ENCODE measurements at places on chromosomes 1 and 21. TPM values are rescaled to one million over a fixed set of nuclear protein-coding genes. Genes with fewer than 3 reads are reported as not detected.

The GJB3 gene
- not detected for total RNA-seq

The MYCBP gene
- 0.64 TPM for total RNA-seq

The IL12RB2 gene
- total RNA-seq, result not detected

The C1QC gene
- 350 TPM for total RNA-seq

The LRRC3 gene
- 2.2 TPM for total RNA-seq

DNA sequence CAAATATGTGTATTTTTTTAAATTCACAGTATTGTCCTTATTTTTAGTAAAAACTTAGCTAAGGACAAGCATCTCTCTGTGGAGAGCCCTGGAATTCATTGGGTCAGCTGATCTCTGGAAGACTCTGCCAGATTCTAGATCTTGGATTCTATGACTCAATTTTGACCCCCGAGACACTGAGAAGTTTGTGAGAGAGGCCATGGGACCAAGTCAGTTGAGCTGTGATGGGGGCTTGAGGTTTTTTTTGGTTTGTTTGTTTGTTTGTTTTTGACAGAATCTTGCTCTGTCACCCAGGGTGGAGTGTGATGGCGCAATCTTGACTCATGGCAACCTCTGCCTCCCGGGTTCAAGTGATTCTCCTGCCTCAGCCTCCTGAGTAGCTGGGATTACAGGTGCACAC, 13.5 kb downstream of the SHISA4 start:
- H3K4me1 ChIP-seq, result peaks cover 74% of the 10 kb centered on the region
- H3K27me3 ChIP-seq, result no peaks in the 10 kb centered on the region
- no peak overlapping the region for H3K4me3 ChIP-seq
- H3K36me3 ChIP-seq, result peaks cover 36% of the 10 kb centered on the region

DNA sequence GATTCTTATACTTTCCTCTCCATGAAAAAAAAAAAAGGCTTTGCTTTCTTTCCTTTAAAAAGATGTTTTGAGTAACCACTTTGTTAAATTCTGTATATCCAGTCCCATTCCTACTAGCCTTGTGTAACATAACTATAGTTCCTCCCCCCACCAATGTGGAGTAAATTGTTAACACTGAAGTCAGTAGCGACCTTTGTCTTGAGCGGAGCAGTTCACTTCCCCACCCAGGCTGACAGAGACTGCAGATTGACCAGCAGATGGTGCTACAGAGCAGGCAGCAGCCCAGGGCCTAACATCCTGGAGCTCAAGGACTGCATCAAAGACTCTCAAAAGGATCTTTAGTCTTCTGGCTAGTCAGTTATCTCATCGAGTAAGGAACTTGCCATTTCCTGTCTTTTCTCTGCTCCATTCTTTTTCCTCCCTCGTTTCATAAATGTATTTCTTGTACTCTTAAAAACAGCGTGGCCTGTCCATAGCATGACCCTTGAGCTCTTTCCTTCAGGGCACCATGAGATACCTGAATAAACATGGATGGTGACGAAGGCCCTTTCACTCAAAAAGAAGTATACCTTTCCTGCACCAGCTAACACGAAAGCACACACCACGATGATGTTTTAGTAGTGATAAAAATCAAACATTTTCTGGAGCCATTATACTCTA, 503.5 kb upstream of the PKN2 start:
- H3K36me3 ChIP-seq, result no peaks in the 10 kb centered on the region
- H3K27me3 ChIP-seq, result no peaks in the 10 kb centered on the region
- no peaks in the 10 kb centered on the region for H3K4me1 ChIP-seq
- peak; percentile 74 for DNase-seq

DNA sequence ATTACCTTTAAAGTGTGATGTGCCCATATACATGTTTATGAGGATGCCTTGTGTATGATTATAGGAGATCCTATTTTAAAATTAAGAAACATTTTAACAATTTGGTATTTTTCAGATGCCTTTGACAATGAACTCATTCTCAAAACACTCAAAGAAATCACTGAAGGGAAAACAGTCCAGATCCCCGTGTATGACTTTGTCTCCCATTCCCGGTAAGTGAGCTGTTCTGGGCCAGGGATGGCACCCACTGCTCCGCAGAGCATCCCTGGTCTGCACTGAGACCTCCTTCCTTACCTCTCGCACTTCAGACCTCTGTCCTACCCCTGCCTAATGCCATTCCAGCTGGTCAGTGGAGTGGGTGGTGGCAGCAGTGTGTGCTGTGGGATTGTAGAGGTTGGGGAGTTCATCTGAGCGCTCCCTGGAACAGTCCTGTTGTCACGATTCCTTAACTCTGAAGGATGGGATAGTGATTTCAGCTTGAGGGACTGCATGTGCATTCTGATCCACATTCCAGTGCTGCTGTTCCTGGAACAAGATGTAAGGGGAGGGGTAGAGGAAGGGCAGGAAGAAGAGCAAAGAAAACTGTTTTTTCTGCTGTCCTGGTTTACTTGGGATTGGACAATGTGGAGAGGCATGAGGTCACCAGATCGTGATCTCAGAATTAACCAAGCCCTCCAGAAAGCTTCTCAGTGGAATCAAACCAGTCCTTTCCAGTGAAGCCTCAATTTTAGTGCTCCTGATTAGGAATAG, 63.9 kb downstream of the UCK2 start:
- H3K4me3 ChIP-seq, result no peak overlapping the region
- no peaks in the 10 kb centered on the region for H3K4me1 ChIP-seq
- no peak for DNase-seq
- no peaks in the 10 kb centered on the region for H3K27me3 ChIP-seq

GRCh38 chr1:22044690-22045420, 7.7 kb upstream of the CDC42 start:
- no peak for DNase-seq
- H3K27ac ChIP-seq, result no peak overlapping the region
- H3K4me1 ChIP-seq, result no peaks in the 10 kb centered on the region
- no peak overlapping the region for H3K4me3 ChIP-seq
- H3K36me3 ChIP-seq, result no peaks in the 10 kb centered on the region

DNA sequence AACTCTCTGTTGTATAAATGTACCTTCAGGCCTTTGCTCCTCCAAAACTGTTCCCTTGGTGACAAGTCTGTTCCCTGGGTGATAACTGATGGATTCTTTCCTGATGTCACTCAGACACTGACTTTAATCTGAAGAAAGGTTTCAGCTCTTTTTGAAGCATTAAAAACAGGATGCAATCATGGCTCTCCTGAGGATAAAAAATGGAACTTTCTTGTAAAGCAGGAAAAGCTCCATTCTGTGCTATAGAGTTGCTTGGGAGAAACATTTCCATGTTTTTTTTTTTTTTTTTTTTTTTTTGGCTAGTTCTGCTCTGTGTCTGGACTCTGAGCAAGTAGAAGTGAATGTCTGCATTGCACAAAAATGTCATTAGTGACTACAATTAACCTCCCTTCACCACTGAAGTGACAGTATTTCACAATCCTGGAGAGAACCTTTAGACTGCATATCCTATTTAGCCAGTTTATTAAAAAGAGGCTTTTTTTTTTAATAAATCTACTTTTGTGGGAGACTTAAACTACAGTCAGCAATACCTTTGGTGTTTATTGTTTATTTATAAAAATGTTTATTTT, 101.7 kb upstream of the PRMT6 start:
- no peaks in the 10 kb centered on the region for H3K27me3 ChIP-seq
- H3K4me3 ChIP-seq, result no peak overlapping the region

- peak overlapping the region; percentile 78 for H3K4me3 ChIP-seq
- H3K27ac ChIP-seq, result no peak overlapping the region
- H3K4me1 ChIP-seq, result peaks cover 13% of the 10 kb centered on the region
- no peak for DNase-seq
Measured at GRCh38 chr1:53738205-53739108, 507 bp downstream of the GLIS1 start.

- no peaks in the 10 kb centered on the region for H3K36me3 ChIP-seq
- no peak overlapping the region for H3K27ac ChIP-seq
- no peak for DNase-seq
- H3K4me3 ChIP-seq, result no peak overlapping the region
Measured at GRCh38 chr21:26377111-26377694, 195.9 kb downstream of the CYYR1 start.

DNA sequence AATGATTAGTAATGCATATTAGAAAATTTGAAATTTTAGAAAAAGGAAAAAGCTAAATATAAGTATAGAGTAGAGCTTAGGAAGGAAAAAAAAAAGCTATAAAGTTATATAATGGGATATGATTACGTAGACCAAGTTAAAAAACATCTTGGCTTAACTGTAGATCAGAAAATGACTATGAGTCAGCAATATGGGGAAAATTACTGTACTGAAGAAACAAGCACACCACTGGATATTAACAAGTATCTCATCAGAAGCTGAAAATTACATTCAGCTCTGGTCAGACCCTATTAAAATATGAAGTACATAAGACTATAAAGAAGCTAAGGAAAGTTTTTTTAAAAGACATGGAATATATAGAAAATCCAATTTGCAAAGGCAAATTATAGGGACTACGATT, 19.5 kb downstream of the DNAJC8 start:
- H3K27ac ChIP-seq, result no peak overlapping the region
- H3K4me1 ChIP-seq, result no peaks in the 10 kb centered on the region
- H3K4me3 ChIP-seq, result no peak overlapping the region
- peaks cover 26% of the 10 kb centered on the region for H3K36me3 ChIP-seq
- no peaks in the 10 kb centered on the region for H3K27me3 ChIP-seq

GRCh38 chr21:45590246-45590725, 48.0 kb upstream of the SLC19A1 start:
- H3K27ac ChIP-seq, result no peak overlapping the region
- no peaks in the 10 kb centered on the region for H3K36me3 ChIP-seq
- no peak for DNase-seq
- peak overlapping the region; percentile 48 for H3K4me3 ChIP-seq
- H3K4me1 ChIP-seq, result no peaks in the 10 kb centered on the region

DNA sequence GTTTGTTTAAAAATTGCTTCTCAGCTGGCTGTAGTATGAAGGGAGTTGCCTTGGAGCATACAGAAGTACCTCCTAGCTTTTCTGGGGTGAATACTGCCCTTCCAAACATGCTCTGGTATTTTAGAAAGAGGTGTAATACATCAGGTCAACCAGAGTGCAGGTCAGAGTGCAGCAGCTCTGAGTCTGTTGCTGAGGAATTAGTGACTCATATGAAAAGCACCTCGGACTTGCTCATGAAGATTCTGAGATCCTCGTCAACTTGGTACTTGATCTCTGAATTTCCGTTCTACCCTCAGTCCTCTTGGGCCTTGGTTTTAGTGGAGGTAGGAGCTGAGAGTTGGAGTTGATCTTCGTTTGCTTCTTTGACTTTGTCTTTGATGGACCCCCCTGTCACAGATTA, 67.3 kb downstream of the NOS1AP start:
- no peak overlapping the region for H3K27ac ChIP-seq
- H3K4me1 ChIP-seq, result no peaks in the 10 kb centered on the region
- no peak overlapping the region for H3K4me3 ChIP-seq
- no peaks in the 10 kb centered on the region for H3K36me3 ChIP-seq
- no peak for DNase-seq

DNA sequence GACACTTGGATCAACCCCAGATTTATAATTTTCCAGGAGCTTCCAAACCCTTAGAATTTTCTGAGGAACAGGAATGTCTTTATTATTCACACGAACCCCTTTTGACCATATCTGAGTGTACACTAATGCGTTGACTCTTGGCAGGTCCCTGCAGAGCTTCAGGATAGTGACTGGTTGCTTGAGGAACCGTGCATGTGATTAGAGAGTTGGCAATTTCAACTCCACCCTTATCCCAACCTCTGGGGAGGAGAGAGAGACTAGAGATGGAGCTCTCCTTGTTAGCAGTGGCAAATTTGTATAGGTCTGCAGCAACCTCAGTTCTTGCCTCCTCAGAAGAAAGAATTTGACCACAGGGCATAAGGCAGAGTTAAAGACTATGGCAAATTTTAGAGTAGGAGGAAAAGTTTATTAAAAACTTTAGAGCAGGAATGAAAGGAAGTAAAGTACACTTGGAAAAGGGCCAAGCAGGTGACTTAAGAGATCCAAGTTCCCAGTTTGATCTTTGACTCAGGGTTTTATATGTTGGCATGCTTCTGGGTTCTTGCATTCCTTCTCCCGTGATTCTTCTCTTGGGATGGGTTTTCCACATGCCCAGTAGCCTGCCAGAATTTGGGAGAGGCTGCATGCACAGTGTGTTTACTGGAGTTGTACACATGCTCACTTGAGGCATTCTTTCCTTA, 93.8 kb upstream of the ETV3 start:
- H3K4me1 ChIP-seq, result no peaks in the 10 kb centered on the region
- no peak overlapping the region for H3K27ac ChIP-seq
- DNase-seq, result no peak
- H3K27me3 ChIP-seq, result no peaks in the 10 kb centered on the region
- H3K36me3 ChIP-seq, result no peaks in the 10 kb centered on the region
- no peak overlapping the region for H3K4me3 ChIP-seq

- no peaks in the 10 kb centered on the region for H3K27me3 ChIP-seq
- no peaks in the 10 kb centered on the region for H3K36me3 ChIP-seq
- peak overlapping the region; percentile 96 for H3K4me3 ChIP-seq
- peaks cover 14% of the 10 kb centered on the region for H3K4me1 ChIP-seq
- no peak for DNase-seq
- peak overlapping the region; percentile 95 for H3K27ac ChIP-seq
Measured at GRCh38 chr1:223711747-223712193, 569 bp upstream of the CAPN2 start.

- H3K4me1 ChIP-seq, result no peaks in the 10 kb centered on the region
- no peak overlapping the region for H3K4me3 ChIP-seq
- no peaks in the 10 kb centered on the region for H3K36me3 ChIP-seq
- no peaks in the 10 kb centered on the region for H3K27me3 ChIP-seq
- H3K27ac ChIP-seq, result no peak overlapping the region
Measured at GRCh38 chr1:246169019-246169418, 338.1 kb downstream of the SMYD3 start.

DNA sequence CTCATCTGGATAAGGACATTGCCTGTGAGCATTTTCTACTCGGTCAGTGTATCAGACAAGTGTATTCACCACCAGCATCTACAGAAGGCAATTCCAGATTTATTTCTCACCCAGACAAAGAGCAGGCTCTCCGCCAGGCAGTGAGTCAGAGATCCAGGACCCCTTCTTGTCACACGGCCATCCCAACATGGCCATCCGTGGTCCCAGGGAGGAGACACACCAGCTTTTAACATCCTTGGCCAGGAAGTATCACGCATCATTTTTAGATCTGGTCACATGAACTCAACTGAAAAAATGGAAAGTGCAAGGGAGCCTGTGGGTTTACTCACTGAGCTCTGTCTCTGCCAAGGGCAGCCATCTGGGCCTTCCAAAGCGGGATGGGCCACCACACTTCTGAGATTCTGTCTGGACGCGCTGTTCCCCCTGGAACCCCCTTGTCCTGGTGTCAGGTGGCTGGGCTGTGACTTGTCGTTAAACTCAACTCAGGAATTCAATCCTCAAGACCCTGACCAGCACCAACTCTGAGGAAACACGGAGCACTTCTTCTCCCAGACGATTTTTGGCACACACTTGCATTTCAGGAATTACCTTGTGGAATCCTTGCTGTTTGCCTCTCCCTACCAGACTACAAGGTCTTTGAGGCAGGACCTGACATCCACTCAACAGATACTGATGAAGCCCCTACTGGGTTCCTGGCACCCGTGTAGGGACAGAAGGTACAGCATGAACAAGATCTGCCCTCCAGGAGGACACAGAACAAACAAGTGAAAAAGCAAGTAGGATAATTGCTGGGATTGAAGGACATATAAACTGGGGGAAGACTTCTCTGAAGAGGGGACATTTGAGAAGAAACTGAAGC, 21.6 kb upstream of the CCSAP start:
- no peaks in the 10 kb centered on the region for H3K4me1 ChIP-seq
- no peak overlapping the region for H3K4me3 ChIP-seq
- DNase-seq, result no peak
- H3K36me3 ChIP-seq, result no peaks in the 10 kb centered on the region
- no peaks in the 10 kb centered on the region for H3K27me3 ChIP-seq
